ENCODE measurements at places on chromosomes 2 and 18.
A peak's percentile ranks its signal among the peaks of the same experiment; 100 is the strongest.

DNA sequence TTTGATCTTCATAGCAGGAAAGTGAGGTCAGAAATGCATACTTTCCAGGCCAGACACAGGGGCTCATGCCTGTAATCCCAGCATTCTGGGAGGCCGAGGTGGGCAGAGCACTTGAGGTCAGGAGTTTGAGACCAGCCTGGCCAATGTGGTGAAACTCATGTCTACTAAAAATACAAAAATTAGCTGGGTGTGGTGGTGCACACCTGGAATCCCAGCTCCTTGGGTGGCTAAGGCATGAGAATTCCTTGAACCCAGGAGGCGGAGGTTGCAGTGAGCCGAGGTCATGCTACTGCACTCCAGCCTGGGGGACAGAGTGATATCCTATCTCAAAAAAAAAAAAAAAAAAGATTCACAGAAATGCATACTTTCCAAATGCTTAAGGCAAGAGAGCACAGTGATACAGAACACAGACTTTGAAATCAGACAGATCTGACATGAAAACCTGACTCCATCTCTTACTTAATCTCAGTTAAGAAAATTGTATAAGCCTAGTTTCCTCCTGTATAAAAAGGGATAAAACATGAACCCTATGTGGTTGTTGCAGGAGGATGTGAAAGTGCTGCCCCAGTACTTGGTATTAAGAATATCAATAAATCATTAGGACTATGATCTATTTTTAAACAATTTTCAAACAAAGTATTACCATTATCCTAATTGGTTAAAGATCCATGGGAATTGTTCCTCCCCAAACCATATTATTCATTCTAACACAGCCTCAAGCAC lies 26.4 kb downstream of the COBLL1 start:
- DNase-seq: no peak

DNA sequence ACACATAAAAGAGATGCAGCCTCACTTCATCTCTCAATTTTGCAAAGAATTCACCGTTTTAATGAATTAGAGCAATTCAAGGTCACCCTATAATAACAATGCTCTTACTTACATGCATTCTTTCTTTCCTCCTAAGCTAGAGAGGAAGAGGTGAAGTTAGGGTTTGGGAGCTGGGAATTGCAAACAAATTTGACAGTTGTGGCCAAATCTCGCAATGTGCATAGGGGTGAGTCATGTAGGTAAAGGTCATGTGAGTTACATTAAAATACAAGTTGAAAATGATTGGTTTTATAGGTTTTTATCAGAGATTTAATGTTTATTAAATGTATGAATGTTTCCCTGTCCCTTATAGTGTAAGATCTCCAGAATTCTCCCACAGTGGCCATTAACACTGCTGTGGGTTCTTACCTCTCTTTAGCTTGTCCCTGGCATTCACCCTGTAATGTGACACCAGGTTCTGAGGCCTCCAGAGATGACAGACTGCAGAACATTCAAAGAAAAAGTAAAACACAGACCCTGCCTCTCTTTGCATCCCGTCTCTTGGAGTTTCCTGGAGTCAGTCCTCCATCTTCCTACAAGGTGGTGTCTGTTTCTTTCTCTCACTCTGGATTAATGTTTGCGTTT lies 53.7 kb upstream of the LGALSL start:
- no peak for DNase-seq

DNA sequence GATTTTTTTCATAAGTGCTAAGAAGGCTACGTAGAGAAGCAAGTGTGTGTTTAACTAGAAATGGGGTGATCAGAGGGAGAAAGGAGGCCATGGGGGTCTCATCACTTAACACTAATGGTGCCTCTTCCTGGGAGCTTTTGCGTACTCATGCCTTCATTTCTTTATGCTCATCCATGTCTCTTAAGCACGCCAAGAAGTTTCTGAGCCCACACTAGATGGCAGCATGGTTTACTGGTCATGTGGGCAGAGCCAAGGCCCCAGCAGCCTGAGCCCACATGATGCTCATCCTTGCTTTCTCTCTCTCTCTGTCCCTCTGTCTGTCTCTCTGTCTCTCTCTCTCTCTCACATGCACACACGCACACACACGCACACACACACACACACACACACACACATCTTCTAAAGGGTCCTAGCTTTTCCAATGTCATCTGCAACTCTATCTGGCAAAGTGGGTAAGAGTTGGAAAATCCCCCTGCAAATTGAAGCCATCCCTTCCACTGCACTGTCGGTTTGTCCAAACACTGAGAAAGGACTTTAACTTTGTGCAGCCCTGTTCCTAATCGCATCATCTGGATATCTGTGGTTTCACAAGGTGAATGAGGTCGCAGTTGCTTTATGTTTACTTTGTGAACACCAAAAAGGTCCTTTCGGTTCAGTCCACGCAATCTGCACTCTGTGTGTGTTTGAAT lies 137.1 kb upstream of the CCDC68 start:
- no peak for DNase-seq

GRCh38 chr2:118128826-118129225 lies 40.6 kb downstream of the INSIG2 start:
- DNase-seq: no peak

DNA sequence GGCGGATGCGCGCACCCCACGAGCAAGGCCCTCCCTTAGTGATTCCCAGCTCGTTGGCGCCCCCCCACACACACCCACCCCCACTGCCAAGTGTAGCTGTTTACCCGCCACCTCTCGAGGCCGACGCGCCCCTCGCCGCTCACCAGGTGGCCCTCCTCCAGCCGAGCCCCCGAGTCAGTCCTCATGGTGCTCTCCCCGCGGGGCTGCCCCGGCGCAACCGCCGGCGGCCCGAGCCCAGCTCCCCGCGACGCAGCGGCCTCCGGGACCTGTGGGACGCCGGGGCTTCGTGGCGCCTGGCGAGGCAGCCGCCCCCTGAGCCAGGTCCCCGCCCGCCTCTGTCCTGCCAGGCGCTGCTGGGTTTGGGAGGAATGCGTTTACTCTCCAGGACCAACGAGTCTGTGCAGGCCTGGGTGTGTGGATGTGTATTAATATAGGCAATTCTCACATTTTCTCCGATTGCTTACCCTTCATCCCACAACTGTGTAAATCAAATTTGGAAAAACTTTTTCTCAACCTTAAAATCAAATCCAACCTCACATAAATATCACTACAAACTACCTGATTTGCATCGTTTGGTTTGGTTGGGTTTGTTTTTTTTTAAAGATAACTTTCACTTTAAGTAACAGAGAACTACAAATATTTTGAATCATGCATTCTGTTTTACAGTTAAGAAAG lies at the start of gene TMEM237:
TMEM237 (minus strand) TSS at position 288 of the 675 bp plus-strand sequence; CDS start at position 185, 103 bp downstream.
- DNase-seq: peak; percentile 4

DNA sequence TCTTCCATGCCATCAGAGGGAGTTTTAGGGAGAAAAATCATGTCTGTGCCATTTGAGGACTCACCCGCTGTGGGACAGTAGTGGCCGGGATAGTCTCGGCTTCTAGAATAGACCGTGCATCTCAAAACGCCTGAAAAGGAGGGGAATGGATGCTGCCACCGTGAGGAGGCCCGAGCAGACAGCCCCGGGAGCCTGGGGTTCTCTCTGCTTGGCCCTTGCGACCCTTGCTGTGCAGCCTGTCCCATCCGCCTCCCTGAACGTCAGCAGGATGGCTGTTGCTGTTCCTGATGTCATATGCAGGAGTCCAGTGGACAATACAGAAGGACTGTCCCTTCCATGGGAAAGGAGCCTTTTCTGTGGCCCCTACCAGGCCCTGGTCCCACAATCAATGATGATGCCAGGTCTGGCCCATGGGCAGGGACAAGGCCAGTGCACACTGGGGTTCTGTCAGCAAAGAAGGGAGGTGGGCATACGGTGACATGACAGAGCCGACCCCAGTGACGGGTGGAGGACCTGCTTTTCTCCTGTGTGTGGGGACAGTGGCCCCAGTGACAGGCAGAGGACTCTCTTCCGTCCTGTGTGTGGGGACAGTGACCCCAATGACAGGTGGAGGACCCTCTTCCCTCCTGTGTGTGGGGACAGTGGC lies 58.8 kb downstream of the ACKR3 start:
- no peak for DNase-seq

DNA sequence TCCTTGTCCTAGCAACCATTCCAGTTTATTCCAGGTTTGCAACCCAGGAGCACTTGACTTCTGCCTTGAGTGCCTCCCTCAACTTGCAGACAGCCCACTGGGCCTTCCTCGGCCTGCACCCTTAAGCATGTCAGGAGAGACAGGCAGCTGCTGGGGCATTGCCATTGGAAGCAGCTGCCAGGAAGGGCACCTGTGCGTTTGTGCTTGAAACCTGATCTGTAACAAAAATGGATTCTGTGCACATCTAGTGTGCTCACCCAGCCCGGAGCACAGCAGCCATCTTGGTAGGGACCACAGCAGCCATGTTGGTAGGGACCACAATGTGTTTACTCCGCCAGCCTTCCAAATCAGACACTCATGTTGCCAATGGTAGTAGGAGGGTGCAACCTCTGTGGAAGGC lies 44.3 kb upstream of the GLI2 start:
- no peak for DNase-seq

- DNase-seq: peak; percentile 7
These were observed 158.6 kb upstream of the RBMS1 start for GRCh38 chr2:160652236-160652635.

DNA sequence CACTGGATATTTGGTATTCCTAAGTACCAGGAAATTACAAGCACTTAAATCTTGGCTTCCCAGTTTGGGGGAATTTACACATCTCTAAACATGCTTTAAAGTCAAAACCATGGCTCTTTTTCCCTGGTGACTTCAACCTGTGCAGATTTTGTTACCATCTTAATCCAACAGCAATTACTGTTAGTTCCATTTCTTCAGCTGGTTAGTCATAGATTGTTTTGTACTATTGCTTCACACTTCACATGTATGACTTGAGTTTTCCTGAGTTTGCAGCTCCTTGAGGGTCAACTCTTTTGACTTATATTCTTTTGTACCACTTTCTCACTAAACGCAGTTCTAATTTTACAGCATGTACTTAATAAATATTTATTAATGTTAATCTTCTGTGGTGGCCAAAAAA lies 203.4 kb upstream of the RND3 start:
- DNase-seq: no peak

- no peak for DNase-seq
These were observed 212.1 kb downstream of the LRRTM1 start for GRCh38 chr2:80092474-80092873.

DNA sequence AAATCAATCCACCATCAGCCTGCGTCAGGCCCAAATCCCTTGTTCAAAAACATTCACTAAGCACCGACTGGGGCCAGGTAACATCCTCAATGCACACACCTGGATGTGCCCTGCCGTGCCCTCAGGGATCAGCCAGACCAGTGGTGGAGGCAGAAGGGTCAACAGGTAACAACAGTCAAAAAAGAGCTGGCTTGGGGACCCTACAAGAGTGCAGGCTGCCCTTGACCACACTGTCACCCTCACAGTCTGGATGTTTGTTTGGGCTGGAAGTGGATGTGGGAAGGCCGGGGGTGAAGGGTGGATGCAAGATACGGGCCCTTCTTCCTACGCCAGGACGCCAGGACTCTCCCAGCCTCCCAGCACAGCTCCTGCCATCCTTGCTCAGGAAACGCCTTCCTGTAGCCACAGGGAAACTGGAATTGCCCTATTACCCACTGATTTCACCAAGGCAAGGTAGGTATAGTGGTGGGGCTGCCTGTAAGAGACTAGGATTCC lies 2.7 kb downstream of the BIN1 start:
- DNase-seq: no peak

- DNase-seq: no peak
These were observed 2167.3 kb upstream of the CELF4 start for GRCh38 chr18:39732918-39733317.
